ENCODE measurements at places on chromosomes 7 and 10. TPM values are rescaled to one million over a fixed set of nuclear protein-coding genes. Genes with fewer than 3 reads are reported as not detected.

DNA sequence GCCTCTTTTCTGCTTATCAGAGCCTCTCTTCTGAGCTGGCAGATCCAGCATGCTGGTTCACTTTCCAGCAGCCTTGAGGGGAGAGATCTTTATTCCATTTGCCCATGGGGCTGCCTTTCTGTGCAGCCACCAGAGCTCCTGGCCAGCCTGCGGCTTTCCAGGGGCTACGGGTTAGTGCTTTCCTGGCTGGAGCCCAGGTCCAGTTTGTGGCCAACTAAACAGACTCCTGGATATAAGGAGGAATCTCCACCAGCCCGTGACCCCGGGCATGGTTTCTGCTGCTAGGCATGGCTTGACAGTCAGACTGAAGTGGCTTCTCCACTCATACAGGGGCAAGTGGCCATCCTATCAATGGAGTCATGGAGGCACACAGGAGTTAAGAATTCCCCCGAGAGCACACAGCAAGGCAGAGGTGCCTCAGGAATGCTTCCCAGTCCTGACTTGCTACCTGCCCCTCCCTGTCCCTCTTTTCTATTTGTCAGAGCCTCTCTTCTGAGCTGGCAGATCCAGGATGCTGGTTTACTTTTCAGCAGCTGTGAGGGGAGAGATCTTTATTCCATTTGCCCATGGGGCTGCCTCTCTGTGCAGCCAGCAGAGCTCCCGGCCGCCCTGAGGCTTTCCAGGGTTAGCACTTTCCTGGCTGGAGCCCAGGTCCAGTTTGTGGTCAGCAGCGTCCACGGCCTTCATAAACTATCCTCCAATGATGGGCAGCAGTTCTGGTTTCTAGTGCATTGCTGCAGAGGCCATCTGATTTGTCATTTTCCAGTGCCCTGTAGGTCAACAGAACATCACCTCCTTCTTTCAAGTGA lies 35.9 kb downstream of the TSPAN15 start:
- DNase-seq: no peak

GRCh38 chr7:22476824-22477223 lies 23.2 kb downstream of the STEAP1B start:
- no peak for DNase-seq

SRGN gene
- 34.5 TPM for polyA plus RNA-seq

GRCh38 chr10:33638374-33638773 lies 303.9 kb upstream of the NRP1 start:
- DNase-seq: no peak

KCNH2 gene
- polyA plus RNA-seq: 8.1 TPM

- DNase-seq: no peak
Measured at GRCh38 chr7:2202361-2202761, 30.4 kb downstream of the MAD1L1 start.

- DNase-seq: no peak
Measured at GRCh38 chr7:41103331-41103730, 599.6 kb downstream of the INHBA start.

- no peak for DNase-seq
Measured at GRCh38 chr10:47082055-47082784, 171.0 kb downstream of the PTPN20 start.

KCND2 gene
- 2.5 TPM for polyA plus RNA-seq

DNA sequence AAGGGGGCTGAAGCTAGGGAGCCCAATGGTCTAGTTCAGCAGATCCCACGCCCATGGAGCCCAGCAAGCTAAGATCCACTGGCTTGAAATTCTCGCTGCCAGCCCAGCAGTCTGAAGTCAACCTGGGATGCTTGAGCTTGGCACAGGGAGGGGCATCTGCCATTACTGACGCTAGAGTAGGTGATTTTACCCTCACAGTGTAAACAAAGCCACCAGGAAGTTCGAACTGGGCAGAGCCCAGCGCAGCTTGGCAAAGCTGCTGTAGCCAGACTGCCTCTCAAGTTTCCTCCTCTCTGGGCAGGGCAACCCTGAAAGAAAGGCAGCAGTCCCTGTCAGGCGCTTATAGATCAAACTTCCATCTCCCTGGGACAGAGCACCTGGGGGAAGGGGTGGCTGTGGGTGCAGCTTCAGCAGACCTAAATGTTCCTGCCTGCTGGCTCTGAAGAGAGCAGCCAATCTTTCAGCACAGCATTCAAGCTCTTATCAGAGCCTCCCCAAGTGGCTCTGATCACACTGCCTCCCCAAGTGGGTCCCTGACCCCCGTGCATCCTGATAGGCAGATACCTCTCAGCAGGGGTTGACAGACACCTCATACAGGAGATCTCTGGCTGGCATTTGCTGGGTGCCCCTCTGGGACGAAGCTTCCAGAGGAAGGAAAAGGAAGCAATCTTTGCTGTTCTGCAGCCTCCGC lies 167.8 kb downstream of the CCDC71L start:
- DNase-seq: no peak

- no peak for DNase-seq
Measured at GRCh38 chr7:95357623-95358022, 33.3 kb upstream of the PON1 start.
